ENCODE measurements at places on chromosomes 11 and 22. TPM values are rescaled to one million over a fixed set of nuclear protein-coding genes. Genes with fewer than 3 reads are reported as not detected.

The UPK3A gene
- not detected for total RNA-seq

The KRTAP5-7 gene
- not detected for total RNA-seq

The ZFTA gene
- 8.5 TPM for total RNA-seq

The BBOX1 gene
- not detected for total RNA-seq

The ADSL gene
- total RNA-seq = 112 TPM

The IGSF9B gene
- total RNA-seq = 0.57 TPM
